Right lobe of liver (tissue), 6 donors: ENCODE measurements at places on chromosomes 16 and 17. TPM values are rescaled to one million over a fixed set of nuclear protein-coding genes. Genes with fewer than 3 reads are reported as not detected.

DNA sequence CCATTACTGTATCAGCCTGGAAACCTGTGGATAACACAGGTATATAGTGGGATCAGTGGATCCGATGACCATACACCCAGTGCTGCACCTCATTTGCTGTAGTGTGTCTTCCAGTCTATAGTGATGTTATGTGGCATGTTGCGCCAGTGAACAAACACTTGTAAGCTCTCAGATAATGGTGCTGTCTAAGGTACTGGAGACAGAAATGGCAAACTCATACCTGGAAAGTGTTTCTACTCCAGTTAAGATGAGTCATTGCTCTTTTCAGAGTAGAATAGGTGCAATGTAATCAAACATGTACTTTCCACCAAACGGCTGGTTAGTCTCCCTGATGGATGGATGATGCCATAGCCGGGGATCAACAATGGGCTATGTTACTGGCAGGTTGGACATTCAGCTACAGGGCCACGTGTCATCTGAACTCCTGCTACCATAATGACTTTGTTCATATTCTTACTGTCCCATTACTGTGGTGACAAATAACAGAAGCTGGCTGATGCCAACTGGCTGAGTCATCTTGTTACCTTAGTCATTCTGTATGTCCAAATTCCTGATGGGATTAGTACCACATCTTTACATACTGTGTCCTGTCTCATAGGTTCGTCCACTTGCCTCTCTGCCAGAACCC lies 6.3 kb downstream of the CCL11 start:
- no peak for DNase-seq

DNA sequence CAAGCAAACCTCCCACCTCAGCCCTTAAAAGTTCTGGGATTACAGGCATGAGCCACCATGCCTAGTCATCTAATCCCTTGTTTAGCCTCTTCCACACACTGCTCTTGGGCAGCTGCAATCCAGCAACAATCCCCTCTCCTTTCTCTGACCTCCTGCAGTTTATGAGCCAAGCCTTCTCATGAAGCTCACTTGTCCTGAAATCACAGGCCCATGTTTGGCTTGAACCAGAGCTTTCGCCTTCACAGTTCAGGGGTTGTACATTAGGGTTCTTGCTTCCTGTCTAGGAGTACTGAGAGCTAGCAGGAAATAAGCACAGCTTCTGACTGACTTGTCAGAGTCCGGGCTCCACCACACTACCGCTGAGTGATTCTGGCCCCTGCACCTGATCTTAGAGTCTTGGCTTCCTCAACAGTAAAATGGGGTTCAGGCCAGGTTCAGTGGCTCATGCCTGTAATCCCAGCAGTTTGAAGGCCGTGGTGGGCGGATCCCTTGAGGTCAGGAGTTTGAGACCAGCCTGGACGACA lies 16.3 kb downstream of the ERAL1 start:
- DNase-seq = no peak

GRCh38 chr17:48335858-48336500 lies 94.0 kb downstream of the SKAP1 start:
- DNase-seq = no peak

DNA sequence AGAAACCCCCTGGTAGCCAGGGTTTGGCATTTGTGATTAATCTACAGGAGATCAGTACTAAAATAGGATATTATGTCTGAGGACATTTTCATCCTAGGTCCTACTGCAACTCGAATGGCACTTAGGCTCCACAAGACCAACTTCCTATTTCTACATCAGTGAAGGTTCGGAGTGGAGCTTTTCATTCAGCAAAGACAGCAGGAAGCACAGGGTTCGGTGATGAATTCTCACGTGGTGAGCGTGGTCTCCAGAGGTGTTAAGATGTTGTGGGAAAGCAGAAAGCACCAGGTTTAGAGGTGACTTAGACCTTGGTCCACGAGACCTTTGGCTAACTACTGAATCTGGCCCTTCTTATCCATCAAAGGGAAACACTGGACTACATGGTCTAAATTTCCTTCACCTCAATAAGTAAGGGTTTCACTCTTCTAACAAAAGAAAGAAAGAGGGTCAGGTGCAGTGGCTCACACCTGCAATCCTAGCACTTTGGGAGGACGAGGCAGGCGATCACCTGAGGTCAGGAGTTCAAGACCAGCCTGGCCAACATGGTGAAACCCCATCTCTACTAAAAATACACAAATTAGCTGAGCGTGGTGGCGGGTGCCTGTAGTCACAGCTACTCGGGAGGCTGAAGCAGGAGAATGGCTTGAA lies 13.9 kb upstream of the HELZ start:
- no peak for DNase-seq

GRCh38 chr16:78389009-78389498 lies 289.6 kb downstream of the WWOX start:
- DNase-seq = no peak

DNA sequence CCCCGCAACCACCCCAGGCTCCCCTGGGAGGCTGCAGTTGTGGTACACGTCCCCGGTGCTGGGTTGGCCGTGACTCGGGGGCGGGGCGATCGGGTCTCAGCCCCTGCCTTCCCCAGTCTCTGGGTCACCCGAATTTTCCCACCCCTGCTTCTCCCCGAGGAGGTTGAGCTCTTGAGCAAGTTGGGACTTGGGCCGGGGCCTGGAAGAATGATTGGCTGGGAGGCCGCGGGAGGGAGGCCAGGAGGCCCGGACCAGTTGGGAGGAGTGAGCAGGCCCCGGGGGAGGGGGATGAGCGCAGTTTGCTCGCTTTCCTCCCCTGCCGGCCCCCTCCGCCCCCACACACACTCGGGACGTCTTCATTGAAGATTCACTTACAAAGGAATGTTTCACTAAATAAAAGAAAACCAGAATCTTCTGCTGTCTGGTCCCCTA lies 4.5 kb upstream of the HEXIM1 start:
- DNase-seq = peak; percentile 83

GRCh38 chr16:50244140-50244503 lies 22.2 kb upstream of the ADCY7 start:
- no peak for DNase-seq

DNA sequence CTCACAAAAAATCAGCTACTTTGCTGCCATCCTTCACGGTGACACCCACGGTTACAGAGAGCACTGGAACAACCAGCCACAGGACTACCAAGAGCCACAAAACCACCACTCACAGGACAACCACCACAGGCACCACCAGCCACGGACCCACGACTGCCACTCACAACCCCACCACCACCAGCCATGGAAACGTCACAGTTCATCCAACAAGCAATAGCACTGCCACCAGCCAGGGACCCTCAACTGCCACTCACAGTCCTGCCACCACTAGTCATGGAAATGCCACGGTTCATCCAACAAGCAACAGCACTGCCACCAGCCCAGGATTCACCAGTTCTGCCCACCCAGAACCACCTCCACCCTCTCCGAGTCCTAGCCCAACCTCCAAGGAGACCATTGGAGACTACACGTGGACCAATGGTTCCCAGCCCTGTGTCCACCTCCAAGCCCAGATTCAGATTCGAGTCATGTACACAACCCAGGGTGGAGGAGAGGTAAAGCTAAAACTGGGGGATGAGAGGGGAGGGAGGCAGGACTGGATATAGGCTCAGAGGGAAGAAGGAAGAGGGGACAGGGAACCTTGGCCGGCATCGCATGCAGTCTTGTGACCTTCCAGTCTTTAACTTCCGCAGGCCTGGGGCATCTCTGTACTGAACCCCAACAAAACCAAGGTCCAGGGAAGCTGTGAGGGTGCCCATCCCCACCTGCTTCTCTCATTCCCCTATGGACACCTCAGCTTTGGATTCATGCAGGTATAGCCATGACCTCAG lies 581 bp downstream of the CD68 start:
- DNase-seq = no peak

- DNase-seq = no peak
These were observed 59.1 kb downstream of the NEUROD2 start for GRCh38 chr17:39548494-39549225.

GRCh38 chr17:1590029-1590746 lies 27.6 kb upstream of the PITPNA start:
- peak; percentile 80 for DNase-seq

DNA sequence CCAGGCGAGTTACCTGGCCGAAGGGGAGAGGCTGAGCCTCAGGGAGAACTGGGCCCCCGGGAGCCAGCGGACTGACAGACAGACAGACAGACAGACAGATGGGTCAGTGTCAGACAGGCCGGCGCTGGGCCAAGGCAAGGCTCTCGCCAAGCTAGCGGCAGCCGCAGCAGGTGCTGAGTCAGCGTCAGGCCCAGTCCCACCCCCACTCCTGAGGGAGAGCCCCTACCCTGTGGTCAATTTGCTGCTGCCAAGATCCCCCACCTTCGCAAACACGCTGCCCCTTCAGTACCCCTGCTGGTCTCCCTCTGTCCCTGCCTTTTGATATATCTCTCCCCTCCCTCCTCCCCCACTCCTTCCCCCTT lies 1.5 kb downstream of the FGF11 start:
- peak; percentile 81 for DNase-seq

DNA sequence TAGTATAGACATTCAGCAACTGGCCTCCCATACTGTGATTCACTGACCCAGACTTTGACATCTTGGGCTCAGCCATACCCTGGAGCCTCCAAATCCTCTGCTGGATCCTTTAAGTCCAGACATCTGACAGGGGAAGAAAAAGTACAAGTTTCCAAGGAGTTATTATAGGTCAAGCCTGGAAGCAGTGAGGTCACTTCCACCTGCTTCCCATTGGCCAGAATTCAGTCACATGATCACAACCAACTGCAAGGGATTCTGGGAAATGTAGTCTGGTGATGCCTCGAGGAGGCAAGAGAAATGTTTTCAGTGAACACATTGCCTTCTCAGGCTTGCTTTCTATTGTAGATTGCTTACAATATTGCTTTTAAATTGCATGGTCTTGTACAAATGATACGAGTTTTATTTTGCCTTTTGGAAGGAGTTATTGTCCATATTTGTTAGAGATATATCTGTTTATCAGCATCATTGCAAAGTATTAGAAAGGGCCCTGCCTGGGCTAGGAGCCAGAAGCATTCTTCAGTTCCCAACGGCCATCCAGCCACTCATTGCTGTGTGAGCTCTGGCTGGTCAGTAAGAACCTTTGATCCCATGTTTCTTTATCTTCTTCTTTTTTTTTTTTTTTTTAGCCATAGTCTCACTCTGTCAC lies 696.9 kb downstream of the WWOX start:
- DNase-seq = peak; percentile 68

Gene KRT16
- total RNA-seq = not detected
